ENCODE measurements at places on chromosomes 1 and 21.

- DNase-seq, result no peak
Measured at GRCh38 chr1:206102292-206102936, 14.8 kb downstream of the AVPR1B start.

GRCh38 chr1:192002063-192002462, 156.2 kb upstream of the RGS18 start:
- DNase-seq, result no peak

- DNase-seq, result no peak
Measured at GRCh38 chr1:111981871-111982270, 7.6 kb downstream of the KCND3 start.

GRCh38 chr1:153357076-153357852, 390 bp upstream of the S100A9 start:
- peak; percentile 42 for DNase-seq

DNA sequence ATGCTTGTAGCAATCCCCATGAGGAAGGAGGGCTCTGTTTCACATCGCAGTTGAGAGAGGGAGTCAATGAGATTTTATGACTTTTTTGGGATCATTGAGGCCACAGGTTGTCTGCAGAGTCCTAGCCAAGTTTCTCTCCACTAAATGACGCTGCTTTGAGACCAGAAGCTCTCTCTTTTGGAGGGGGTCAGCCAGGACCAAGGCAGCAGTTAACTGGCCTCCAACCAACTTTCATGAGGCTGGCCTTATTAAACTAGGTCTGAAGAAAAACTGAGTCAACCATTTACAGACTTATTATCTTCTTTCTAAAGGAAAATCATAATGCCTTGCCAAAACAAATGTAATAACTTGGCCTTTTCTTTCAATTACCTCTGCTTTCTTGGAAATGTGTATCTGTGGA, 8.6 kb downstream of the WLS start:
- DNase-seq, result no peak

- DNase-seq, result no peak
Measured at GRCh38 chr1:15409388-15410222, at the start of gene EFHD2. TSS of gene EFHD2 (plus strand) at chr1:15409888. CDS start at chr1:15409972, 84 bp downstream.

- peak; percentile 42 for DNase-seq
Measured at GRCh38 chr1:150420560-150421265, 56.8 kb downstream of the RPRD2 start.

GRCh38 chr1:182978151-182978853, 25.3 kb upstream of the SHCBP1L start:
- no peak for DNase-seq

- DNase-seq, result no peak
Measured at GRCh38 chr1:94926126-94926914, 590 bp downstream of the CNN3 start.

DNA sequence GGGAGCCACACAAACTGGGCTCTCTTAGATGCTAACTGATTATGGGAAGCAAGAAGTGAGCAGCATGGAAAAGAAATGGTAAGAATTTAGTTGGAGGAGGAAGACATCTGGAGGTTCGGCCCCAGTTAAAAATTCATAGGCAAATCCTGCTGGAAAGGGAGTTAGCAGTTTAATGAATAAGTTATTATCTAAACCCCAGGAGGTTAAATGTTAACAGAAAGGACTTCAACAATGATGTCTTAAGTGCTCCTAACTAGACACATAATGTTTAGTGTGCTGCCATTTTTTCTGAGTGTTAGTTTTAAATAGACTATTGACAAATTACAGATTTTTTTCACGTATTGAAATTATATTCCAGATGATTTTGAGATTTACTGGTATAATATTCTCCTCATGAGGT, 1265.3 kb upstream of the ADGRL2 start:
- DNase-seq, result no peak

- DNase-seq, result no peak
Measured at GRCh38 chr1:166638137-166638536, 201.1 kb upstream of the POGK start.
